Activated CD4-positive, alpha-beta T cell treated with anti-CD3 and anti-CD28 coated beads for 24 hours (primary cell): ENCODE measurements at places on chromosomes 7 and 10.

DNA sequence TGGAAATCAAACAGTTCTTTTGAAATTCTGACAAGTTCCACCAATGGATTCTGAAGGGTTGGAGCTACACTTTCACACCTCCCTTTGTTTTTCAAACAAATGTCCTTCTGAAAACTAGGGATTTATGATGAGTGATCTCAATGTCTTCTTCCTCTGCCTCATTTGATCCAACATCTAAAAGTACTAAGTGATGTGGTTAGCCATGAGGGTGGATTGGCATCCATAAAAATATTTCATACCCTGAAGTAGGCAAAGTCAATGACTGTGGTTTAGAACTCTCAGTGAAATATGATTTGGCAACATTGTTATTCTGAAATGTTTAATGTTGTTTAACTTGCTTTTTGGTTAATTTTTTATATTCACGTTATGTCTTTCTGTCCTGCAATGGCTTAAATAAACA, 136.9 kb downstream of the MBL2 start:
- DNase-seq, result no peak

GRCh38 chr10:90319188-90319914, 538.5 kb downstream of the HTR7 start:
- no peak for DNase-seq

GRCh38 chr10:72765051-72765745, 73.3 kb downstream of the MCU start:
- no peak for DNase-seq

- DNase-seq, result no peak
These were observed 14.0 kb upstream of the IL6 start for GRCh38 chr7:22712999-22713398.

GRCh38 chr10:12590675-12591659, 241.6 kb downstream of the CAMK1D start:
- no peak for DNase-seq

GRCh38 chr7:157816086-157816485, 479.3 kb downstream of the DNAJB6 start:
- no peak for DNase-seq

- no peak for DNase-seq
These were observed 9.6 kb upstream of the MRPS24 start for GRCh38 chr7:43878867-43879266.

GRCh38 chr7:48312151-48312550, 140.9 kb downstream of the ABCA13 start:
- no peak for DNase-seq

DNA sequence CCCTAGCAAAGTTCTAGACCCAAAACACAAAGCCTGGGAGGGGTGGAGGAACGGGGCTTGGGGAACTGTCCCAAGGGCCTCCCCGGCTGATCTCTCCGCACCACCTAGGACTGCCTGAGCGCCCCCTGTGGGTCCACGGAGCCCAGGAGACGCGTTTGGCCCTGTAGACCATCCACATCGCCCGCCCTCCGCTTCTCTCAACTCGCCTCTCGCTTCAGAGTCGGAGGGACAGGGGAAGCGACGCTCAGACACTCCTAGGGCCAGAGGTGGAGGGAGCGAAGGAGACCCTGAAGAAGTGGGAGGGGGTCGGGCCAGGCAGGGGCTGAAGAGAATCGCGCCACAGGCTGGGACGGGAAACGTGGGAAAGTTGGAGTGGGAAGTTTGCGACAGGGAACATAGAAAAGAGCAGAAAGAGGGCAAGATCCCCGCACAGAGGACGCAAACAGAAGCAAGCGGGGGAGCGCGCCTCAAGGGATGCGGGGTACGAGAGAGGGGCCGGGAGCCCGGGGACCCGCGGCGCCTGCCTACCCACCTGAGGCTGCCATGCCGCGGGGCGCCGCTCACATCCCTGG, 378 bp downstream of the PIK3AP1 start:
- DNase-seq, result no peak

- no peak for DNase-seq
These were observed 186.5 kb upstream of the TMEM72 start for GRCh38 chr10:44724415-44725174.

- no peak for DNase-seq
These were observed 237.6 kb upstream of the MAGI2 start for GRCh38 chr7:79691074-79691473.

GRCh38 chr10:48272682-48273081, 1.8 kb downstream of the FRMPD2 start:
- no peak for DNase-seq

DNA sequence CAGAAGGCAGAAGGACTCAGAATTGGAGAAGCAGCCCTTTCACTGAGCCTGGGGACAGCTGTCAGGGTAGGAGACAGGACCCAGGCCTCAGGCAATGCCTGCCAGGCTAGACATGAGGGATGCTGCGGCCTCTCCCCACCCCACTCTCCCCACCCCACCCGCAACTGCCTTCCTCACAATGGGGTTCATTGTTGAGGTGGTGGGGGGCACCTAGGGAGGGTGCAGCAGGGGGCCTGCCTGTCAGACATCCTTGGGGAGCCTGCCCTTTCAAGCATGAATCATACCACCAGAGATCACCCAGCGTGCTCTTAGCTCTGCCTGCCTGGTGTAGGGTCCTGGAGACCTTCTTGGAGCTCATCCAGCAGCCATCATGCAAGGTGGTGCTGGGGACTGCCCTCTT, at the start of gene C10orf62:
C10orf62 (plus strand) TSS at position 243 of the 400 bp plus-strand sequence. CDS start 177 bp downstream, outside the sequence.
- no peak for DNase-seq

- DNase-seq, result no peak
These were observed 824 bp downstream of the LRIT2 start for GRCh38 chr10:84224411-84225028.

DNA sequence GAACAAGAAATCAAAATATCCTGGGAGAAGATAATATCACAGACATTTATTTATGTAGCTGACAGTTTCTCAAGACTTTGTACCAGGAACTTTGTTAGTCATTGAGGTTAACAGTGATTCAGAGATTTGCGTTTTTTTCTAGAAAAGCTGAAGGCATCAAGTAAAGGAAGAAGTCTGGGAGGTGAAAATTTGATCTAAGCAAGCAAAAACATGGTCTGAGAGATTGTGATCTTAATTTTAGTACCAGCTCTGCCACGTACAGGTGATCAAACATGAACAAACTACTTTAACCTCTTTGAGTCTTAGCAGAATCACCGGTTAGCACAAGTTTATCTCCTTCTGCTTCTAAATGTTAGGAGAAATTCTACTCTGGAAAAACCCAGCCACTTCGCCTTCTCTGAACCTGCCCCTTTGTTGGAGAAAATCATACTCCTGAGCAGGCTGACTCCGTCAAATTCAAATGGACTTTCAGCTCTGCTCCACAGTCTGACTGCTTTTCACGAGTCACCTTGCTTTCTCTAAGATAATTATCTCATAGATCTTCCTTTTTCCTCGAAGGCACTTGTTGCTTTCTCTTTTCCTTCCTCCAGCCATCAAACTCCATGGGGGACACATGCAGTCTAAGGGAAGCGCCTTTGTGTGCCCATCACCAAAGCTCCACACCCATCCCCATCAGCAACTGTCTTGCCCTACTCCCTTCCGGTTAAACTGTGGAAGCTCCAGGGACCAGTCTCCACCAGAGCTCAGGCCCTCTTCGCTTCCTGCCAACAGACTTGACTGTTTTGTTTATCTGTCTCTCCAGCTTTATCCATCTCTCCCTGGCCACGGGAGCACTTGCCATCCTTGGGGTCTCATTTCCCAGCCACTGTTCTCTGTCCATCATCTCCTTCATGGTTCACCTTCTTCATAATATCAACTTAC, 86.3 kb downstream of the PRKCQ start:
- no peak for DNase-seq

- no peak for DNase-seq
These were observed 270.1 kb downstream of the PHF14 start for GRCh38 chr7:11243739-11244138.

- no peak for DNase-seq
These were observed 151.4 kb downstream of the PDE1C start for GRCh38 chr7:31918706-31919393.

DNA sequence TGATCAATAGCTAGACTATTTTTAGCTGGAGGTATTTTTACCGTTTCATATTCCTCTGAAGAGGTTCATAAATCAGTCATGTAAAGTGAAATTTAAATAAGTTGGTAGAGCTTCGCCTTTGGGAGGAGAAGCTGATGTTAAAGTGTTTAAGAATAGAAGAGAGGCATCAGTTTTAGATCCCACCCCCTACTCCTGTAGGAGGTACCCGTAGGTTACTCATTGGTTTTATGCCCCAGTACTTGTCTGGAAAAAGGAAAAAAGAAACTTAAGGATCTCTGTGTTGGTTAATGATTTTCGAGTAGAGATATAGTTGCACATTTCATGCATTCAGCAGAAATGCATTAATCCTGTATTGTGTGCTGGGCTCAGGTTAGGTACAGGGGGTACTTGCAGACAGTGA, 8.7 kb downstream of the ZNF365 start:
- no peak for DNase-seq

- DNase-seq, result no peak
These were observed 1.4 kb downstream of the ZNF282 start for GRCh38 chr7:149196705-149197171.

GRCh38 chr10:98320486-98321185, 52.6 kb upstream of the LOXL4 start:
- DNase-seq, result no peak

- no peak for DNase-seq
These were observed 123.6 kb upstream of the NOBOX start for GRCh38 chr7:144527051-144527471.

DNA sequence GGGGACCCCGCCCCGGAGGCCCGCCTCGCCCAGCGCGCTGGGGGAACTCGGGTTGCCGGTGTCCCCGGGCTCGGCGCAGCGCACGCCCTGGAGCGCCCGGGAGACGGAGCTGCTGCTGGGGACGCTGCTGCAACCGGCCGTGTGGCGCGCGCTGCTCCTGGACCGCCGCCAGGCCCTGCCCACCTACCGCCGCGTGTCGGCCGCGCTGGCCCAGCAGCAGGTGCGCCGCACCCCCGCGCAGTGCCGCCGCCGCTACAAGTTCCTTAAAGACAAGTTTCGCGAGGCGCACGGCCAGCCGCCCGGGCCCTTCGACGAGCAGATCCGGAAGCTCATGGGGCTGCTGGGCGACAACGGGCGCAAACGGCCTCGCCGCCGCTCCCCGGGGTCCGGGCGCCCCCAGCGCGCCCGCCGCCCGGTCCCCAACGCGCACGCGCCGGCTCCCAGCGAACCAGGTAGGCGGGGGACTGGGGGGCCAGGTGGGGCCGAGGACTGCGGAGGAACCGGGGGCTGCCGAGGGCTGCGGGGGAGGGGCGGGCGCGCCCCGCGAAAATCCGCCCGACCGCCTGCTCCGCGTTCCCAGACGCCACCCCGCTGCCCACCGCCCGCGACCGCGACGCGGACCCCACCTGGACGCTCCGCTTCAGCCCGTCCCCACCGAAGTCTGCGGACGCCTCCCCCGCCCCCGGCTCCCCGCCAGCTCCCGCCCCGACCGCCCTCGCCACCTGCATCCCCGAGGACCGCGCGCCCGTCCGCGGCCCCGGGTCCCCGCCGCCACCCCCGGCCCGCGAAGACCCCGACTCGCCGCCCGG, 574 bp downstream of the UTF1 start:
- DNase-seq, result no peak

GRCh38 chr7:47103498-47104205, 478.3 kb downstream of the TNS3 start:
- no peak for DNase-seq

DNA sequence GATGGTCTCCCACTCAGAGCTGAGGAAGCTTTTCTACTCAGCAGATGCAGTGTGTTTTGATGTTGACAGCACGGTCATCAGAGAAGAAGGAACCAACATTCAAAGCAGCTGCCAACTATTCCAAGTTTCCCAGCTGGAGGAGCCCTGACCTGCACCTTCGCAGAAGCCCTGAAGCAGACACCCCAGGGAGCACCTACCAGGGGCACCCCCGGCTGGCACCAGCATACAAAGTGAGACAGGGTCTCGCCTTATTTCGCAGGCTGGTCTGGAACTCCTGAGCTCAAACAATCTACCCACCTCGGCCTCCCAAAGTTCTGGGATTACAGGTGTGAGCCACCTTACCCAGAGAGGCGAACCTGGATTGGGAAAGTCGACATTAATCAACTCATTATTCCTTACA, 68.6 kb downstream of the KMT2C start:
- no peak for DNase-seq

GRCh38 chr7:149717481-149717880, 55.9 kb downstream of the ZNF467 start:
- DNase-seq, result no peak

DNA sequence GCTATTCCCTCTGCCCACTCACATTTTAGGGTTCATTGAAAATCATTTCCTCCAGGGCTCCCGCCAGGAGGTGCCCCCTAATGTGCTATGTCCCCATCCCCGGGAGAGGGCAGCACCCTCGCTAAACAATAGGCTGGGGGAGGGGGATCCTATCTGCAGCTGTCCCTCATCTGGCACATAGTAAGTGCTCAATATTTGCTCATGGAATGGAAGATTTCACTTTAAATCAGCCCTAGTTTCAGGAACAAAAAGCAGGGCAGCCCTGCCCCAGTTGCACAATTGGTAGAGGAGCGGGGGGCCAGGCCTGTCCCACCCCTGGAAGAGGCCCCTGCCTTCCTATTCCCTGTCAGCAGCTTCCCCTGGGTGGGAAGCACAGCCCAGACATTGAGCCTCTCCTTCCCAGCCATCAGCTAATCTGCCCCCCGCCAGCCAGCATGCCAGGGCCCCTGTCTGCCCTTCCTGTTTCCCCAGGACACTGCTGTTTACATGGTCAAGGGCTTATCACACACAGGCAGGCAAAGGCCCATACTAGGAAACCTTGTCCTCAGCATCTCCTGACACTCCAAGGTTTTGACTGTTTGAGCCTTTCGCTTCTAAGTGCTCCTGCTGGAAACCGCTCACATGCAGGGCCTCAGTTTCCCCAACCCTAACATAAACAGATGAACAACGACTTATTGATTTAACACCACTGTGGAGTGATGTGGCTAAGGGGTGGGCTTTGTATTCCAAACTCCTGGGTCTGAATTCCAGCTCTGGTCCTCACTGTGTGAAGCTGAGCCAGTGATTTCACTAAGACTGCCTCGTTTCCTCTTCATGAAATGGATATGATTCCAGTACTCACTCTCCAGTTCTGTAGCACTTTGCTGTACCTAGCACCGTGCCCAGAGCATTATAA, 130.7 kb upstream of the ZMIZ1 start:
- DNase-seq, result no peak

- DNase-seq, result peak; percentile 13
These were observed 14.8 kb upstream of the WAPL start for GRCh38 chr10:86536294-86536861.

- no peak for DNase-seq
These were observed 65.2 kb downstream of the PTPRE start for GRCh38 chr10:127971963-127972615.

DNA sequence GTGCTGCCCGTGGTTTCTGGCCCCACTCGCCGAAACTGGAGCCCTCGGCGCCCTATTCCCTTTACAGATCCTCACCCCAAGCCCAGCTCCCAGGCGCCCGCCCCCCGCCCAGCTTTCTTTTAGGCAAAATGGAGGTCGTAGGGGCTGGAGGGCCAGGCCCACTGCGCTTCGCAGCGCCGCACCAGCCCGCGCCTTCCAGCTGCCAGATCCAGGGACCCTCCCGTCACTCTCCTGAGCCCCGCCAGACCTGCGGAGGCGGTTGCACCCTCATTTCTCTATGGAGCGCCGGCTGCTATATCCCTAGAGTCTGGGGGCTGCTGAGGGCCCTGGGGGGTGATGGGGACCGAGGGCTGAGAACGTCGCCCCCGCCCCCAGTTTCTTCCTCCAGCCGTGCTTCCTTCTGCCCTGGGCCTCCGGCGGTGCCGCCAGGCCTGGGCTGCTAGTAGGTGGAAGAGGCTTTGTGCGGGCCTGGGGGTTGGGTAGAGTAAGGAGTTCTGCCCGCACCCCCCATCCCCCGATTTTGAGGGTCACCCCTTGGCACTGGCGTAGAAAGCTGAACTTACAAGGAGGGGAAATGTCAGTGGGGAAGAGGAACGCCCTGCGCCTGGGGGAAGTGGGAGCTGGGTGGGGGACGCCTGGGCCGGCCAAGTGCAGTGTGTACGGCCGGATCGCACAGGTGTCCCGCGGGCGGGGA, 1.0 kb downstream of the GNB2 start:
- DNase-seq, result no peak
